Psoas muscle (tissue), 8 donors: ENCODE measurements at places on chromosomes 1 and 21. TPM values are rescaled to one million over a fixed set of nuclear protein-coding genes. Genes with fewer than 3 reads are reported as not detected.

GRCh38 chr21:44365251-44365966, 12.0 kb downstream of the TRPM2 start:
- H3K4me1 ChIP-seq: no peaks in the 10 kb centered on the region
- no peak overlapping the region for H3K27ac ChIP-seq
- peaks cover 15% of the 10 kb centered on the region for H3K27me3 ChIP-seq
- no peaks in the 10 kb centered on the region for H3K36me3 ChIP-seq
- DNase-seq: no peak

DNA sequence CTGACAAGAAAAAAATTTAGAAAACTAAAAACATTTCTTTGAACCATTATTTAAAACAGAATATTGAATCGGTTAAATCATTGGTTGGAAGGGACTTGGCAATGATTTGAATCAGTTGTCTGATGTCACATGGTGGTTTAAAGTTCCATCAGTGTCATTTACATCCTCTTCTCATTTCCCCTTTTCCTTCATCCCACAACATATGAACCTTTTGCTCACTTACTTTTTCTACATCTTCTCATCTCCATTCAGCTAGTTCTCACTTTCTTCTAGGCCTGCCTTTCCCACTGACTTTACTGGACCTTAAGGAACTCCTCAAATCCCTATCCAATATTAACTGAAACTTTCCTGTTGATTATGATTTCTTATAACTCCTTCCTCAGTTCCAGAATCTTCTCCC, 58.5 kb downstream of the PHACTR4 start:
- H3K36me3 ChIP-seq: peaks cover 10% of the 10 kb centered on the region
- H3K4me3 ChIP-seq: no peak overlapping the region
- no peaks in the 10 kb centered on the region for H3K27me3 ChIP-seq
- DNase-seq: no peak

The FNDC10 gene
- 0.89 TPM for total RNA-seq

- H3K4me3 ChIP-seq: no peak overlapping the region
- H3K4me1 ChIP-seq: peaks cover 3% of the 10 kb centered on the region
- no peak for DNase-seq
- no peak overlapping the region for H3K27ac ChIP-seq
- no peaks in the 10 kb centered on the region for H3K27me3 ChIP-seq
- H3K36me3 ChIP-seq: no peaks in the 10 kb centered on the region
Measured at GRCh38 chr1:186078245-186078644, 296.8 kb downstream of the TPR start.

GRCh38 chr1:148290881-148291280, 138.8 kb upstream of the NBPF11 start:
- no peaks in the 10 kb centered on the region for H3K36me3 ChIP-seq
- no peaks in the 10 kb centered on the region for H3K4me1 ChIP-seq
- DNase-seq: no peak
- no peaks in the 10 kb centered on the region for H3K27me3 ChIP-seq
- H3K27ac ChIP-seq: no peak overlapping the region

The LRRC39 gene
- total RNA-seq: 92.5 TPM

DNA sequence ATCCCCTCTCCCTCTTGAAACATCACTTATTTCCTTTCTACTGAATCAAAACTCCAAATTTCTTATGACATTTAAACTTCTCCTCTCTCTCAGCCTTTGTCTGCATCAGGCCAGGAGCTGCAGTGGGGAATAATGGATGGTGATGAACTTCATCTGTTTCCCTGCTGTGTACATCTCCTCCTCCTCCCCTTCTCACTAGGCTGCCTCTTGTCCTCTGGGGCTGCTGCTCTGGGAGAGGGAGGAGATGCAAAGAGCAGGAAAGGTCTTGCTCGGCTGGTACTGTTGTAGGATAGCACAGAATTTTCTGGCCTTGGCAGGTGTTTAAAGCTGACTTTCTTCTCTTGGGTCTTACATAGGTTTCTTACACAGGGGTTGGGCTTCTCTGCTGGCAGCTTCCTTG, 31.1 kb upstream of the FMOD start:
- no peak for DNase-seq
- no peak overlapping the region for H3K27ac ChIP-seq
- H3K36me3 ChIP-seq: no peaks in the 10 kb centered on the region
- peaks cover 4% of the 10 kb centered on the region for H3K4me1 ChIP-seq

GRCh38 chr1:48493970-48494769, 22.2 kb upstream of the SPATA6 start:
- no peak overlapping the region for H3K4me3 ChIP-seq
- H3K27ac ChIP-seq: no peak overlapping the region
- no peaks in the 10 kb centered on the region for H3K27me3 ChIP-seq
- H3K36me3 ChIP-seq: no peaks in the 10 kb centered on the region
- no peak for DNase-seq

DNA sequence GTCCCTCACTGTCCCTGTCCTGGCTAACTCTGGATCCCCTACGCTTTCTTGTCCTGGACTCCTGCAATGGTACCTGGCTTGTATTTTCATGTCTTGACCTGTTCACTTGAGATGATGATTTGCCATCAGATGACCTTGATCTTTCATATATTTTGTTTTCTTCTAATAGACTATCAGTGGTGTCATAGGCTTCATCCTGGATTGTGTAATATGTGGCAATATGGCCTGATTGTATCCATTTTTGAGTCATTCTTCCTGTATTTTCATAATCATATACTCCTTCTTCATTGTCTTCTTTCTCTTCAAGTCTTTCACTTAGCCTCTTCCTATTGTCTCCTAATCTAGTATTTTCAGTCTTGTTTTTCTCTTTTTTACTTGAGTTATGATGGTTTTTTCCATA, 11.1 kb downstream of the FLG start:
- H3K36me3 ChIP-seq: no peaks in the 10 kb centered on the region
- no peak overlapping the region for H3K4me3 ChIP-seq
- H3K27ac ChIP-seq: no peak overlapping the region
- no peaks in the 10 kb centered on the region for H3K4me1 ChIP-seq
- DNase-seq: no peak

- no peak overlapping the region for H3K4me3 ChIP-seq
- H3K36me3 ChIP-seq: no peaks in the 10 kb centered on the region
- DNase-seq: no peak
- no peak overlapping the region for H3K27ac ChIP-seq
- H3K4me1 ChIP-seq: no peaks in the 10 kb centered on the region
Measured at GRCh38 chr1:80656014-80656636, 1144.6 kb upstream of the ADGRL2 start.

DNA sequence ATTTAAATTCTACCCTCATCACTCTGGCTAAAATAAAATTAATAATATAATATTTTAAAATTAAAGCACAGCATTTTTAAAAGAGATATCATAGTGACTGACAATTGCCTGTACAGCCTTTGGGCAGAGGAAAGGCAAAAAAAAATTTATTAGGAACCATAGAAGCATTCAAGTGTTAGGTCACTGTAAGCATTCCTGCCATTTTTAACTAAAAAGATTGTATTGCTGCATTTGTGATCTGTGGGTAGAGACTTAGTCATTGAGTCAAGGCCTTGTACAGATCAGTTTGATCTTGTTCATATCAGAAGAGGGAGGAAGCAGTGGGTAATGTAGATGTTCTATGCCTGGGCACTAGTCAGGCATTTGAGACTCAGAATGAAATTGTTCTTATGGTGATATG, 109.9 kb downstream of the LYPLAL1 start:
- H3K27ac ChIP-seq: no peak overlapping the region
- H3K27me3 ChIP-seq: no peaks in the 10 kb centered on the region
- no peak for DNase-seq
- H3K4me3 ChIP-seq: no peak overlapping the region
- no peaks in the 10 kb centered on the region for H3K4me1 ChIP-seq

- no peak overlapping the region for H3K4me3 ChIP-seq
- peaks cover 17% of the 10 kb centered on the region for H3K27me3 ChIP-seq
- no peak overlapping the region for H3K27ac ChIP-seq
- no peak for DNase-seq
Measured at GRCh38 chr1:228455715-228456114, 31.5 kb upstream of the RNF187 start.

The TMPRSS2 gene
- total RNA-seq: 0.10 TPM

GRCh38 chr1:52913014-52913413, 8.5 kb downstream of the ECHDC2 start:
- no peak overlapping the region for H3K27ac ChIP-seq
- peaks cover 11% of the 10 kb centered on the region for H3K4me1 ChIP-seq
- H3K36me3 ChIP-seq: peaks cover 24% of the 10 kb centered on the region

- no peaks in the 10 kb centered on the region for H3K4me1 ChIP-seq
- no peak overlapping the region for H3K4me3 ChIP-seq
- no peak for DNase-seq
- peaks cover 14% of the 10 kb centered on the region for H3K27me3 ChIP-seq
- no peak overlapping the region for H3K27ac ChIP-seq
Measured at GRCh38 chr1:34268311-34268954, 91.7 kb downstream of the C1orf94 start.

DNA sequence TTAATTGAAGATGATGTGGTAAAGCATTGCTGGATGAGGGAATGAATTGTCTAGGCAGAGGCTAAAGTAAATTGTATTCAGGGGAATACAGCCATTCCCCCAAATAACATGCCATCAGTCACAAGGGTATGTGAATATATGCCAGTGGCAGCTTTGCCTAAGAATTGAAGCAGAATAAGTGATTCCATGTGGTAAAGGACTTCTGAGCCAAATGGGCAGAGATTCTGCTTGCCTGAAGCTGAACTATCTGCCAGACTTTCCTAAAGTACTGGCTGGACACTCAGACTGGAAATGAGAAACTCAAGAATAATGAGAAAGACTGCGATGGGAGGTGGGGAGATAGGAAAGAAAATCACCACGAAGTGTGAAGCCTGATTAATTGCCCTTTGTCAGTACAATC, 2.4 kb downstream of the LIX1L start:
- H3K4me3 ChIP-seq: peak overlapping the region; percentile 68
- no peaks in the 10 kb centered on the region for H3K36me3 ChIP-seq
- no peak for DNase-seq
- no peaks in the 10 kb centered on the region for H3K27me3 ChIP-seq

DNA sequence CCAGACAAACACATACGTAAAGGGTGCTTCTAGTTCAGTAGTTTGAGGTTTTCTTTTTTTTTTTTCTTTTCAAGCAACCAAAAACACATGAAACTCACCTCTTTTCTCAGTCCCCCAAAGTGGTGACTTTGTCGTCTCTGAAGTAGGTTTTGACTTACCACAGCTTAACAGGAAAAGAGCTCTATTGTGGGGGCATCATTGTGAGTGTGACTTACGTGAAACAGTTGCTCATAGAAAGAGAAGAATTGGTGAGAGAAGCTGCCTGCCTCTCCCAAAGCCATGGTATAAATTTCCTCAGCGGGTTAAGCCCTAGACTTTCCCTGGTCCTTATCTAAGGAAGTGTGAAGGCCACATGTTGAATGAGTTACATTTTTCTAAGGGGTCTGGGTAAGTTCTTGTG, 11.9 kb downstream of the FASLG start:
- no peak overlapping the region for H3K4me3 ChIP-seq
- H3K36me3 ChIP-seq: no peaks in the 10 kb centered on the region
- no peaks in the 10 kb centered on the region for H3K27me3 ChIP-seq

The NTNG1 gene
- total RNA-seq: not detected

DNA sequence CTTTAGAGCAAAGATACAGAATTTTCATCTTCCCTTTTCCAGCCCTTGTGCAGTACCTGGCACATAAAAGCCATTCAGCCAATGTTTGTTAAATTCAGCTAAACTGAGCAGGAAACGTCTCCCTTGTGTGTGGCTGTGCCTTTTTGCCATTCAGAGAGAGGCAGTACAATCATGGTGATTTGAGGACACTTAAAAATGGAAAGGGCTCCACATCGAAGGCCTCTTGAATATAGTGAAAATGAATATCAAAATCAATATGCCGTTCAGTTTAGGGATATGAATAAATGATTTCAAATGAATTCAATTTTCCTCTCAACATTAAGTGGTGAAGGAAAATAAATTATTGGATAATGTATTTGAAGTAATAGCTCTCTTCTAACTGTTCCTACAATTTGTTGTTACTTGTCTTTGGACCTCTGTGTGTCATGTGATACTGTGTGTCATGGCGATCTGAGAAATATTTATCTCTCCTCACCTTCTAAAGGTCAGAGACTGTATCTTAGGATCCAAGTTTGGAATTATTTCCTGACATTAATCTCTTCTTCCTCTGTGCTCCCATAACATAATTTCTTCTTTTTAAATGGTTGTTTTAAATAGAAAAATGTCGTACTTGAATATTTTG, 355.6 kb upstream of the ST6GALNAC5 start:
- H3K4me1 ChIP-seq: peaks cover 4% of the 10 kb centered on the region
- H3K27ac ChIP-seq: no peak overlapping the region
- no peaks in the 10 kb centered on the region for H3K36me3 ChIP-seq
- H3K27me3 ChIP-seq: no peaks in the 10 kb centered on the region
- H3K4me3 ChIP-seq: no peak overlapping the region
- no peak for DNase-seq

DNA sequence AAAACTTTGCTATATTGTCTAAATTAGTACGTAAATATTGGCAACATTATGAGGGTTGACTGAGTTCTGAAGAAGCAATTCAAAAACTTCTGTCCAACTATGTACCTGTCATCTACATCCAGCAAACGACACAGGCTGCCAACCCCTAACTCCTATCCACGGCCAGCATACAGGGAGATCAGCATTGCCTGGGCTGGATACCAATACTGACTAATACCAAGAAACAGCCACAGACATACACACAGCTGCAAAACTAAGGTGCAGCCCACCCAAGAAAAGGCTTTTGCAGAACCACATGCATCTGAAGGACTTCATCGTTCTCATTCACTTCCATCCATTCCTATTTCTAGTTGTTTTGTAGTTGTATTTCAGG, 2.0 kb downstream of the KIAA0319L start:
- peak overlapping the region; percentile 99 for H3K4me3 ChIP-seq
- peaks cover 38% of the 10 kb centered on the region for H3K4me1 ChIP-seq
- H3K27me3 ChIP-seq: no peaks in the 10 kb centered on the region
- H3K36me3 ChIP-seq: no peaks in the 10 kb centered on the region
- H3K27ac ChIP-seq: peak overlapping the region; percentile 99

DNA sequence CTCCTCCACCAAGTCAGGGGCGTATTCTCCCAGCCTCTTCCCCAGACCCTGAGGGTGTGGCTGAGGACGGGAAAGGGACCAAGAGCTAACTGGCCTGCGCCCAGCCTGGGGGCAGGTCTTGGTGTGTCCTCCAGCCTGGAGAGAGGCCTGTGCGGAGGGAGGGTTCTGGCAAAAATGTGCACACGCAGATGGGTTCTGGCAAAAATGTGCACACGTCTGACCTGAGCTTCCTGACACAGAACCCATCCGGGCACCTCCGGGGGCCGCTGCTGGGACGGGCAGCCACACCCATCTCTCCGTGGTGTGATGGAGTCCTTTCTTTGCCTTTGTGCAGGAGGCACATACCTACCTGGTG, 23.1 kb upstream of the PKP1 start:
- no peak overlapping the region for H3K27ac ChIP-seq
- no peak overlapping the region for H3K4me3 ChIP-seq
- no peaks in the 10 kb centered on the region for H3K27me3 ChIP-seq
- no peaks in the 10 kb centered on the region for H3K36me3 ChIP-seq
- no peak for DNase-seq

The MCOLN3 gene
- not detected for total RNA-seq

DNA sequence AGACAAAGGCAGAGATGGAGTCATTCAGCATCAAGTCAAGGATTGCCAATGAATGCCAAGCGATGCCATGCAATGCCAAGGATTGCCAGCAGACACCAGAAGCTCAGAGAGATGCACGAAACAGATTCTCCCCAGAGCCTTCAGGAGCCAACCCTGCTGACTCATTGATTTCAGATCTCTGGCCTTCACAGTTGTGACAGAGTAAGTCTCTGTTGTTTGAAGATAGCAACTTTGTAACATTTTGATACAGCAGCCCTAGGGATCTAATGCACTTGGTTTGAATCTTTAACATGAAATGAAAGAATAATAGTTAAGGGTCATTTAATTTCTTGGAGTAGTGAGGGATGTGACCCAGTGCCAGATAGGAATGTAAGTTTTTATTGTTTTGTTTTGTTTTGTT, 287.4 kb upstream of the RUNX1 start:
- H3K27me3 ChIP-seq: no peaks in the 10 kb centered on the region
- H3K4me3 ChIP-seq: no peak overlapping the region
- no peaks in the 10 kb centered on the region for H3K4me1 ChIP-seq
- H3K36me3 ChIP-seq: no peaks in the 10 kb centered on the region
